ENCODE measurements at places on chromosomes 11 and 22. TPM values are rescaled to one million over a fixed set of nuclear protein-coding genes. Genes with fewer than 3 reads are reported as not detected.

The MAP6 gene
- total RNA-seq = 2.7 TPM

The OR10D3 gene
- total RNA-seq = not detected

The MRGPRX3 gene
- total RNA-seq = not detected

The TP53AIP1 gene
- total RNA-seq = not detected

The MYO7A gene
- total RNA-seq = 0.27 TPM

The SYT13 gene
- total RNA-seq = not detected

The LDHAL6A gene
- total RNA-seq = not detected

The CACNA1I gene
- 48.5 TPM for total RNA-seq
